ENCODE measurements at places on chromosomes 5 and 9.

DNA sequence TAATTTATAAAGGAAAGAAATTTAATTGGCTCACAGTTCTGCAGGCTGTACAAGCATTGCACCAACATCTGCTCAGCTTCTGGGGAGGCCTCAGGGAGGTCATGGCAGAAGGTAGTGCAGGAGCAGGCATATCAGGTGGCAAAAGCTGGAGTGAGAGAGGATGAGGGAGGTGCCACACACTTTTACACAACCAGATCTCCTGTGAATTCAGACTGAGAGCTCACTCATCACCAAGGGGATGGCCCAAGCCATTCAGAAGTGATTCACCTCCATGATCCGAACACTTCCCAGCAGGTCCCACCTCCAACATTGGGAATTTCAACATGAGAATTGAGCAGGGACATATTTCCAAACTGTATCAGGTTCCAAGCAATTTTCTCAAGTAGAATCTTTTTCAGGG is 84.7 kb upstream of the BRINP1 start:
- no peak for DNase-seq

DNA sequence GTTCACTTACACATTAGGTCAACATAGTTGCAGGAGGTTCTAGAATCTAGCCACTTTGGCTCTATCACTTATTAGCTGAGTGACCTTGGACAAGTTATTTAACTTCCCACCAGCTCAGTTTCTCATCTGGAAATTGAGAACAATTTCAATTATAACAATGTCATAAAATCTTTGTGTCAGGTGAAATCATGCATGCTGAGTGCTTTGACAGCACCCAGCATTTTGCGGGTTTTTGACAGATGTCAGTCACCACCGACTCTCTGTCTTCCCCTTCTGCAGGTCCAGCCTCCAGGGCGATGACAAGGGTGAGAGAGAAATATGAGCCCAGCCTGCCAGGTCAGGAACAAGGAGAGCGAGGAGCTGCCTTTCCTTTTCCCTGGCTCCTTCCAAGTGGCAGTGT is 107.1 kb upstream of the TAS2R1 start:
- DNase-seq = no peak

GRCh38 chr5:10576790-10577189 is 12.9 kb downstream of the ANKRD33B start:
- DNase-seq = no peak

GRCh38 chr9:69314547-69314946 is 10.5 kb upstream of the ENTREP1 start:
- no peak for DNase-seq

- no peak for DNase-seq
These were observed 388.4 kb upstream of the PTGER4 start for GRCh38 chr5:40291338-40291737.

DNA sequence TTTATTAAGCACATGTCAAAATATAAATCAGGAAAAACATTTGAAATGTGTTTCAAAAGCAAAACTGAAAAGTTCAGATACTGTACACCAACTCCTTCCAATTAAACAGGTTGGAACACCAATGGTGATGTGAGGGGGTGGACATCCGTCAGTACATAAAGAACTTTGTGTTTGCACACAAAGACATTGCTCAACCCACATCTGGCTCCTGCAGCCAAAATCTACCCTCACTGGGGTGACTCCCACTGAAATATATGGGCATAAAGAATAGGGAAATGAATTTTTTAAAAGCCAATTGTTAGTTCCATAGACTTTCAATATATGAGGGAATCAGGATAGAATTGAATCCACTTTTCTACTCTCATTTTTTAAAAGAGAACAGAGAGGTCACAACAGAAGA is 63.9 kb downstream of the MEGF9 start:
- no peak for DNase-seq

GRCh38 chr9:136995772-136996311 is 526 bp downstream of the CLIC3 start:
- no peak for DNase-seq

Measured in activated CD8-positive, alpha-beta memory T cell treated with anti-CD3 and anti-CD28 coated beads for 1 hour (primary cell).